Heart right ventricle (tissue), 16 donors: ENCODE measurements at places on chromosomes 5 and 9. TPM values are rescaled to one million over a fixed set of nuclear protein-coding genes. Genes with fewer than 3 reads are reported as not detected.

- H3K36me3 ChIP-seq, result no peaks in the 10 kb centered on the region
- no peak for DNase-seq
- H3K27ac ChIP-seq, result no peak overlapping the region
- H3K4me1 ChIP-seq, result no peaks in the 10 kb centered on the region
Observed at GRCh38 chr5:159797261-159797970, 118.9 kb upstream of the ADRA1B start.

DNA sequence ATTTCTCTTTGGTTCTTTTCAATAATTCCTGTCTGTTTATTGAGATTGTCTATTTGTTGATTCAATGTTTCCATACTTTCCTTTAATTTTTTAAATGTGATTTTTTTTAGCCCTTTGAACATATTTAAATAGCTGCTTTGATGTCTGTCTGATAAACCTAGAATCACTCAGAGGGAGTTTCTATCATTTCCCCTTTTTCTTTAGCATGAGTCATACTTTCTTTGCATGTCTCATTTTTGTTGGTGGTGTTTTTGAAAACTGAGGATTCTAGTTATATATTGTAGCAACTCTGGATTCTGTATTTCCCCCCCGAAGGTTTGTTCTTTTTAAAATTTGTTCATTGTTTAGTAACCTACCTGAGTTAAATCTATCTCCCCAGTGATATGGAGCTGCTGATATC is 24.2 kb upstream of the ZNF618 start:
- H3K4me3 ChIP-seq, result no peak overlapping the region
- H3K27me3 ChIP-seq, result no peaks in the 10 kb centered on the region
- H3K27ac ChIP-seq, result no peak overlapping the region

DNA sequence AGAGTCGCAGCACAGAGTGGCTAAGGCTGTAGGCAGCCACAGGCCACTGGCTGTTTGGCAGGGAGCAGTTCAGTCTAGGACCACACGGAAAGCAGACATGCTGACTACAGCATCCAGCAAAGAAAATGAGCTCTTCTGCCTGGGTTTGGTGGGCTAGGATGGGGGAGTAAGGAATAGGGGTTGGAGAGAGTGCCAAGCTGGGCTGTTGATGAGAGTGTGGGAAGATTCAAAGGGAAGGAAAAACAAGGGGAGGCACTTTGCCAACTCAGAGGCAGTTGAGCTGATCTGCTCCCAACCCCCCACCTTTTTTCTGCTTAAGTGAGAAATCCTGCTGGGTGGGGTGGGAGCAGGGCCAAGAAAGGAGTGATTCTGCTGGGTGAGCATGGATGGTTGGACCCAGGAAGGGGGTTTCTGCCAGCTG is 35.9 kb downstream of the SVEP1 start:
- H3K27ac ChIP-seq, result peak overlapping the region; percentile 62
- no peak overlapping the region for H3K4me3 ChIP-seq
- H3K4me1 ChIP-seq, result peaks cover 32% of the 10 kb centered on the region
- H3K27me3 ChIP-seq, result no peaks in the 10 kb centered on the region

GRCh38 chr9:33645706-33646105 is 121.7 kb downstream of the ANKRD18B start:
- peaks cover 7% of the 10 kb centered on the region for H3K27me3 ChIP-seq
- H3K36me3 ChIP-seq, result no peaks in the 10 kb centered on the region
- no peak overlapping the region for H3K27ac ChIP-seq
- H3K4me3 ChIP-seq, result no peak overlapping the region
- DNase-seq, result no peak
- no peaks in the 10 kb centered on the region for H3K4me1 ChIP-seq

DNA sequence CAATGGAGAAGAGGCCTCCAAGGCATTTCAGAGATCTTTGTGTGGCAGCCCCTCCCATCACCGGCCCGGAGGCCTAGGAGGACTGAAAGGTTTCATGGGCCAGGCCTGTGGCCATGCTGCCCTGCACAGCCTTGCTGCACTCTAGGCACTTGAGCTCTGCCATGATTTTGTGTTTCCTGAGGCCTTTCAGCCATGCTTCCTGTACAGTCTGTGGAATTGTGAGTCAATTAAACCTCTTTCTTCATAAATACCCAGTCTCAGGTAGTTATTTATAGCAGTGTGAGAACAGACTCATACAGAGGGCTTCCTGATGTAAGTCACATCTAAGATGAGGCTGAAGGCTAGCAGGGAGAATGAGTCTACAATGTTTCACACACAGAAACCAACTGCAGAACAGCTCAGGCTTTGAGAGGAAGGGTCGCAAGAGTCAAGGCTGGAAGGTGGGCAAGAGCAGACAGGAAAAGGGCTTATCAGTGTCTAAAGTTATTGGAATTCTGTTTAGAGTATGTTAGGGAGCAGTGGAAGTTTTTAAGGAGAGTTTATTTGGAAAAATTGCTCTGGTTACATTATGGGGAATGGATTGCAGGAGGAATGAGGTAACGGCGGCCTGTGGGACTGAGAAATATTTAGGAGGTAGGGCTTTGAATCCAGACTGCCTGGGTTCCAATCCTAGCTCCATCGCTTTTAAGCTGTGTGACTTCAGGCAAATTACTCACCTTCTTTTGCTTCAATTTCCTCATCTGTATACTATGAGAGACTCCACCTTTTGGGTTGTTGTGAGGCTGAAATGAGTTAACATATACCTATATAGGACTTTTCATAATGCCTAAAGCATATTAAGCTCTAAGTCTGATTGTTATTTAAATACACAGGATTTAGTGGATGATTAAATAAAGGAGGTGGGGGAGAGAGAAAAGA is 291.2 kb downstream of the CWC27 start:
- no peak overlapping the region for H3K27ac ChIP-seq
- H3K4me3 ChIP-seq, result no peak overlapping the region
- H3K27me3 ChIP-seq, result no peaks in the 10 kb centered on the region
- peaks cover 20% of the 10 kb centered on the region for H3K4me1 ChIP-seq
- DNase-seq, result no peak

GRCh38 chr5:173736374-173736773 is 119.9 kb upstream of the BOD1 start:
- H3K4me1 ChIP-seq, result no peaks in the 10 kb centered on the region
- H3K36me3 ChIP-seq, result no peaks in the 10 kb centered on the region
- no peak overlapping the region for H3K4me3 ChIP-seq
- H3K27me3 ChIP-seq, result no peaks in the 10 kb centered on the region
- H3K27ac ChIP-seq, result no peak overlapping the region
- no peak for DNase-seq

The C7 gene
- total RNA-seq, result 105 TPM

DNA sequence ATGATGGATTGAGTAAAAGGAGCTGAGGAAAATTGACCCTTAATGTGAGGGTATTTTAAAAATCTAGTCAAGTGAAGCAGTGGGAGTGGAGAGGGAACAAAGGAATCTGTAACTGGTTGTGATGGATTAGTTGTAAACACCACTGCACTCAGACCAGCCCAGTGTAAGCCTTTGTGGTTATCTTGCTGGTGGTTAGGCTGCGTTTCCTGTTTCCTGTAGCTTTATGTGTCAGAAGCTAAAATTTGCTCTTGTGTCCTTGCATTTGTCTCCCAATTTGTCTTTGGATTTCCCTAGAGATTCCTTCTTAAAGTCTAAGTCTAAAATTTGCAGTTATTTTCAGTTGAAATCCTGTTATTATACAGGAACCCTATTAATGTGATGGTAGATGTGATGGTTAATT is 6.3 kb downstream of the IFNA21 start:
- H3K4me1 ChIP-seq, result no peaks in the 10 kb centered on the region
- no peaks in the 10 kb centered on the region for H3K36me3 ChIP-seq
- H3K27ac ChIP-seq, result no peak overlapping the region
- H3K27me3 ChIP-seq, result no peaks in the 10 kb centered on the region

The CACFD1 gene
- total RNA-seq, result 12.6 TPM

DNA sequence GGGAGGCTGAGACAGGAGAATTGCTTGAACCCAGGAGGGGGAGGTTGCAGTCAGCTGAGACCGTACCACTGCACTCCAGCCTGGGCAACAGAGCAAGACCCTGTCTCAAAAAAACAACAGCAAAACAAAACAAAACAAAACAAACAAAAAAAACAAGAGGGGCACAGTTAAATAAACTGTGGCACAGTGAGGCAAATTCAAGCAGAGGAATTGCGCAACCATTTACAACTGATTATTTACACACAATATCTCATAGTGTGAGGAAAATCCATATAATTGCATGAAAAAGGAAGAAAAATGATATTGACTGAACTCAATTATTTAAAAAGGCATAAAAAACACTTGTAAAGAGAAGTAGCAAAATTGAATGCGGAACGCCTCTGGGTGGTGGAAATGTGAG is 161.5 kb downstream of the CRB2 start:
- H3K4me1 ChIP-seq, result no peaks in the 10 kb centered on the region
- H3K27ac ChIP-seq, result no peak overlapping the region
- H3K27me3 ChIP-seq, result no peaks in the 10 kb centered on the region
- no peak overlapping the region for H3K4me3 ChIP-seq

- H3K36me3 ChIP-seq, result peaks cover 62% of the 10 kb centered on the region
- H3K4me1 ChIP-seq, result peaks cover 37% of the 10 kb centered on the region
- no peak for DNase-seq
- no peaks in the 10 kb centered on the region for H3K27me3 ChIP-seq
Observed at GRCh38 chr9:101536351-101536750, 2.7 kb downstream of the RNF20 start.

The FAM151B gene
- 1.3 TPM for total RNA-seq
